ENCODE measurements at places on chromosomes 2 and 18.

- DNase-seq, result no peak
Observed at GRCh38 chr2:139721411-139721995, 941.3 kb upstream of the NXPH2 start.

GRCh38 chr2:100230754-100231153 is 88.4 kb upstream of the AFF3 start:
- DNase-seq, result peak; percentile 16

GRCh38 chr18:13536578-13536977 is 189.8 kb downstream of the FAM210A start:
- no peak for DNase-seq

DNA sequence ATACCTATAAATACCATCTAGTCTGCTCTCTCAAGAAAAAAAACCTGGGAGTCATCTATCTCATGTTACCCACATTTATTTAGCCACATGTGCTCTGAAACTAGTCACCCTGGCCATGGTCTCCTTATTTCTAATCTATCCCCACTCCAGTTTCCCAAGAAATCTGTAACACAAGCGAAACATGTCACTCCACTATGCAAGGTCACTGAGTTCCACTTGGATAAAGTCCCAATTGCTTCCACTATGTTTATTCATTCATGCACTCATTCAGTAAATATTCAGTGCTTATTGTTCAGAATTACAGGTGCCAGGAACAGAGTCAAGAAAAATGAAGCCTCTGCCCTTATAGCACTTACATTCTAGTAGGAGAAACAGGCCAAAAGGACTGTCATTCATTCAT is 369.4 kb upstream of the CYRIA start:
- peak; percentile 80 for DNase-seq

GRCh38 chr2:162300266-162300665 is 18.2 kb downstream of the IFIH1 start:
- peak; percentile 76 for DNase-seq

GRCh38 chr18:27763341-27763740 is 413.6 kb downstream of the CDH2 start:
- DNase-seq, result no peak

GRCh38 chr18:23683671-23684070 is 5.6 kb upstream of the LAMA3 start:
- peak; percentile 77 for DNase-seq

GRCh38 chr2:64865073-64865830 is 123.9 kb upstream of the SLC1A4 start:
- no peak for DNase-seq

GRCh38 chr2:3173031-3173430 is 204.6 kb downstream of the EIPR1 start:
- DNase-seq, result no peak

Measured in iris pigment epithelial cell (primary cell).